ENCODE measurements at places on chromosomes 7 and 10.

GRCh38 chr7:128172963-128173362, 68.1 kb upstream of the LEP start:
- DNase-seq, result no peak

GRCh38 chr10:122390271-122390670, 15.8 kb downstream of the PLEKHA1 start:
- no peak for DNase-seq

DNA sequence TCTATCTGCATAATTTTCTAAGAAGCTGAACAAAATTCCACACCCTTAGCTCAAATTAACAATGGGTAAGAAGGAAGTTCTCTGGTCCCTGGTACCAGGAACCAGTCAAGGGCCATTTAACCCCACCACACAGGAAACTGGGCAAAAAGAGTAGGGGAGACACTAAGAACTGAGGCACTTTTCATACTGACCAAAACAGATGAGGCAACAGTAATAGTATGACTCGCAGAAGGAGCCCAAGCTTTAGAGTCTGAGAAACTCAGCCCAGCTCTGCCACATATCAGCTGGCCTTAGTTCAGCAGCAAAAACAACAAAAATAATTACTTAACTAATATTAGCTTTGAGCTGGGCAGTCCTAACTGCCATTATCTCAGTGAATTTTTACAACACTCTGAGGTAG, 221.2 kb downstream of the FAM107B start:
- no peak for DNase-seq

DNA sequence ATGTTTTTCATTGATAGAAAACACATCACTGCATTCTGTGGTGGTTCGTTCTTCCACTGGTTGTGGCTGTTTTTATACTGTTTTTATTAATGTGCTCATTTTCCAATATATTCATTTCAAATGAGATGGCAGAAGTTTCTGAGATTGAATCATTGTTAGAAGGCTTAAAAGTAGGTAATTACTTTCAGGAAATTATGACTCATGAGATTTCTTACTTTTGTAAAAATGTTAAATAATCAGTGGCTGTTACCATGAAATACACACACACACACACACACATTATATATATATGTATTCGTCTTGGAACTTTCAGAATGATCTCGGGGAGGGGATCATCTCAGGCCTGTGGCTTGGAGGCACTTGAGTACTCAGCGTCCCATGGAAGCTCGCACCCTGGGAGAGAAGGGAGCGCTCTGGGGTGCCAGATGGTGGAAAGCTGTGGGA, 66.1 kb downstream of the ZMYND11 start:
- DNase-seq, result no peak

GRCh38 chr10:61589547-61590243, 73.0 kb upstream of the CABCOCO1 start:
- no peak for DNase-seq

GRCh38 chr7:117153016-117153545, 169.8 kb downstream of the WNT2 start:
- no peak for DNase-seq

GRCh38 chr7:20642166-20642565, 26.7 kb downstream of the ABCB5 start:
- DNase-seq, result no peak

DNA sequence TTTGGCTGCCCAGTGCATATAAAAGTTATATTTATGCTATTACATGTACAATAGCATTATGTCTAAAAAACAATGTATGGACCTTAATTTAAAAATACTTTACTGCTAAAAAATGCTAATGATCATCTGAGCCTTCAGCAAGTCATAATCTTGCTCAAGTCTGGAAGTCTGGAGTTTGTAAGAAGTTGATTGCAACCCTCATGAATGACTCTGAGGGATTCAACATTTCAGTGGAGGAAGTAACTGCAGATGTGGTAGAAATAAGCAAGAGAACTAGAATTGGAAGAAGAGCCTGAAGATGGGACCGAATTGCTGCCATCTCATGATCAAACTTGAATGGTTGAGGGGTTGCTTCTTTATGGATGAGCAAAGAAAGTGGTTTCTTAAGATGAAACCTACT, 13.0 kb upstream of the ADAMTS14 start:
- no peak for DNase-seq

GRCh38 chr10:47334466-47335295, 12.4 kb downstream of the GDF2 start:
- no peak for DNase-seq
